ENCODE measurements at places on chromosomes 2 and 18.

DNA sequence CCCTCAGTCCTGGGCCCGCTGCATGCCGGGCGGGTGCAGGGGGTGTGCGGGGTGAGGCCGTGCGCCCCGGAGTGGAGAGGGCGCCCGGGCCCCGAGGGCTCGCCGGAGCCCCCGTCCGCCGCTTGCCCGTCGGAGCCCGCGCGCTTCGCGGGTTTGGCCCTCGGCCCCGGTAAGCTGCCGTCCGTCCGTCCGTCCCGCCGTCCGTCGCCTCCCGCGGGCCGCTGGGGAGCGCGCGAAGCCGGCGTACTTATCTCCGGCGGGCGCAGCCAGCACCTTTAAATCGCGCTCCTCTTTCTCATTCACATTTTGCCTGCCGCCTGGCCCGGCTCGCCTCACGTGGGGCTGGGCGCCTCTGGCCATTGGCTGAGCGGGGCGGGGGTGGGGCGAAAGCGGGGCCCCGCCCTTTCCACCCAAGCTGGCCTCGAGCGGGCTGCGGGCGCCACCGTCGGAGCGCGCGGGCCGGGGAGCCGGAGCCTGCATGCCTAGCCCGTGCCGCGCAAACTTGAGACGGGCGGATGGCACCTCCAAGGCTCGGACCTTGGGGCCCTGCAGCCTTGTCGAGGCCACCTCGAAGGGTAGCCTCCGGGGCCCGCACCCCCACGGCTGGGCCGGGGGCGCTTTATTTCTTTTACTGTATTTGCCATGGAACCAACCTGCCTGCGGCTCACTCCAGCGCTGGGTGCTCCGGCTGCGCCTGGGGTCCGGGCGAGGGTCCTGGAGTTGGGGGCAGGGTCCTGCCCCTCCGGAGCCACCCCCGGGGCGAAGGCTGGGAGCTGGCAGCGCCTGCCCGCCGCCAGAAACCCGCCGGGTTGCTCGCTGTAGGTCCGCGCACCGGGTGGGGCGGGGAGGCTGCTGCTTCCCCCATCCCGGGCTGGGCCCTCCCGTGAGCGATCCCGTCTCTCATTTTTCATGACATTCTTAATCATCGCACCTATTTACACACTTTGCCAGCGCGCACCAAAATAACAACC is at the start of gene GBX2:
GBX2 (minus strand) TSS at position 277 of the 971 bp plus-strand sequence. CDS start 415 bp downstream, outside the sequence.
- peak; percentile 86 for DNase-seq

DNA sequence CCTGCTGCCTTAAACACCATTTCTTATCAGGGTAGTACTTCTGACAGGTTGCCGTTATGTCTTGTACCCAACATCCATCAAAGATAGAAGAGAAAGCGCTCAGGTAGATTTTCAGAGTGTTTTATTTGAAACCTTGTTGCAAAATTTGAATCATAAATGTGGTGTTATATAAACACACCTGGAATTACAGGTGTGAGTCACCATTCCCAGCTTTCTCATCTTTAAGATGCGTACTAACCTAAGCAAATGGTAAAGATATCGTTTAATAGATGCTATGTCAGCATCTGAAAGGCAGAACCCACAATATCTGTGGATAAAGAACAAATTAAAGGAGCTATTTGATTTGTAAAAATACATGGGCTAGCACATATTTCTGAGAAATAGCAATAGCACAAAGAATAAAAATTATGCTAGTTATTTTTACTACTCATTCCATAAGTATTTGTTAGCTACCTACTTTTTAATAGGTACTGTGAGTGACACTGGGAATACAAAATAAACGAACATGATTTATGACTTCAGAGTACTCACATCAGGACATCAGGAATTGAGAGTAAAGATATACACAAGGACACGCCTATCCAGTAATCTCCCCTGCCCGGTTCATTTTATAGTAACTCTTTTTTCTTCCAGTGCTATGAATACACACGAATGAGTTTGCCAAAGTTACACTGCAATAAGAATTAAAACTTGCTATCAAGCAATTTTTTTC is 193.8 kb downstream of the RBM43 start:
- no peak for DNase-seq

DNA sequence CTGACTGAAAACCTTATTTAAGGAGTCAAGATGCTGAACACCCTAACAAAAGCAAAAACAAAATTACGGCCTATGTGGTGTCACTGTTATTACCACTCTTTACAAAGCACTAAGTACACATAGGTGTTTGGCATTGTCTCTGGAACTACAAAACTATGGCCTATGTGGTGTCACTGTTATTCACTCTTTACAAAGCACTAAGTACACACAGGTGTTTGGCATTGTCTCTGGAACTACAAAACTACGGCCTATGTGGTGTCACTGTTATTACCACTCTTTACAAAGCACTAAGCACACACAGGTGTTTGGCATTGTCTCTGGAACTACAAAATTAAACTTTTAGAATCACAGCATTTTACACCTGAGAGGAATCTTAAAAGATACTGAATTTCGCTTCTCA is 47.4 kb downstream of the SLC35F5 start:
- DNase-seq: no peak

DNA sequence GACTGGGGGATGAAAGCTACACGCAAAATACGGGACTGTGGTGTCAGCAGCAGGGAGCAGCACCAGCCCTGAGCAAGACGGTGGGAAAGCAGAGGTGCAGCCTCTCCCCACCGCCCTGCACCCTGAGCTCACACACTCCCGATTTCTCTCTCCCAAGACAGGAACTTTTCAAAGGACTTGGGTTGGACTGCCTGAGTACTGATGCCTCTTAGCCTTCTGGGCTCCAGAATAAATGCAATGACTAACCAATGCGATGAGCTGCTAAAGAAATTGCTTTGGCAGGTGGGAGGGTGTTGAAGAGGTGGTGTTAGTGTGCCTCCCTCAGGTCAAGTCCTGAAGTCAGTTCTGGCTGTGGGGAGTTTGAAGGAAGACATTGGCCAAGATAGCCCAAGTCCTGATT is 9.6 kb downstream of the TRIM54 start:
- DNase-seq: no peak

GRCh38 chr2:217092710-217093379 is 233.0 kb upstream of the TNP1 start:
- no peak for DNase-seq

DNA sequence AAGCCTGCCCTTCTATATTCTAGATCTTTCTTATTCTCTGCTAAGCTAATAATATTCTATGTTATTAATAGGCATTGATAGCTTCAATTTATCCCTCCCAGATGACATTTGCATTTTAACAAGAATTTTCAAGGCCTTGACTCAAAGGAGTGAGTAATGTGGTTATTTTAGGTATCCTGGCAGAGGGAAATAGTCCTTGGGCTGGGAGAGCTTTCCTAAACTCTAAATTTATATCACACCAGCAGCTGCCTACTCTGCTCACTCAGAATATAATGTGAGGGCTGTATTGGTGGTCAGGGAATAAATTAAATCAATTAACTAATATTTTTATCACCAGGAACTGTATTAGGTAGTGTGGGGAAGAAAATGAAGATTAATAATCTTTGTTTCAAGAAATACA is 74.8 kb upstream of the ADAM23 start:
- no peak for DNase-seq

GRCh38 chr18:37684183-37684582 is 118.6 kb upstream of the CELF4 start:
- DNase-seq: no peak

GRCh38 chr18:58668211-58668610 is 3.1 kb upstream of the MALT1 start:
- DNase-seq: no peak

DNA sequence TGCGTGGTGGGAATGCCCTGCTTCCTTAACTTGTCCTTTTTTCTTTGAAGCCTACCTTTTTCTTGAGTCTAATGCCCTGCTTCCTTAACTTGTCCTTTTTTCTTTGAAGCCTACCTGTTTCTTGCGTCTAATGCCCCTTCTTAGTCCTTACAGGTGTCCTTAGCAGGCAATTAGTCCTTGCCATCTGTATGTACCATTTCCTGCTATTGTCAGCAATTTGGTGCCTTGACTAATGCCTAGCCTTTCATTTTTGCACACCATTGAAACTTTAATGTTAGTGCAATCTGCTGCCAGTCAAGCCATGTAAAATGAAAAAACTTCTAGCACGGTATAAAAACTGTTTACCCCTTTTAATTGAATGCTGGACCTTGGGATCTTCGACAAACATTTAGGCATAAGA is 4.3 kb downstream of the KDM3A start:
- no peak for DNase-seq

DNA sequence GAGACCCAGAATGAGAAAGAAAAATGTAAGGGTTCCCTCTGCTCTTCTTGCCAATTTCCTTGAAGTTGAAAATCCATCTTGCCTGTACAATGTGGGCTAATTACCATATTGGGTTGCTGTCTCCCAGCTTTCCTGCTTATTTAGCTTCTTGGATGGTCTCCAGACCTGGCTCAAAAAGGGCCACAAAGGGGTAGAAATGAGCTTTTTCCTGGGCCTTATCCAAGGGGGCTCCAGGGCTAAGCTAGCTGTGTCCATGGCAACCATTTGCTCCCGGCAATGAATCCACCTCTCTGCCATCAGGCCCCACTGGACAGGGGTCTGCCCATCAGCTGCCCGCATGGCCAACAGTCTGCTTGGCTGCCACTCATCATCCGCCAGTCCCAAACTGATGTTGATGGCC is 85.0 kb downstream of the BOD1L2 start:
- no peak for DNase-seq

- DNase-seq: no peak
Measured at GRCh38 chr2:100726866-100727265, 93.1 kb upstream of the NPAS2 start.

DNA sequence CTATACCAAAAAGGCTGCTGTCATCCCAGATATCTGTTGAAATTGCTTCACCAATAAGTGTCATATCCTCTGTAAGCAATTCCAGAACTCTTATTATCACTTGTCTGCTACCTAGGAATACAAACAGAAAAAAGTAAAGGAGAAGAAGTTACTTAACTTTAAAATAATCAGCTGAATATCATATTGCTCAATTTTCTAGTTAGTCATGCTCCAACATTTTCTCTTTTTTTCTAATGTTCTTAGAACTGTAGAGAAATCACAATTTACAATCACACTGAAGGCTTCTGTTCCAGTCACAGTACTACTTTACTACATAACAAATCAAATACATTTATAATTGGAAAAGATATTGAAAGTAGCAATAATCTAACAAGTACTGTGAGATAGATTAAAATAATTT is 17.4 kb downstream of the RTTN start:
- peak; percentile 3 for DNase-seq

- DNase-seq: no peak
Measured at GRCh38 chr18:25341831-25342230, 10.1 kb downstream of the ZNF521 start.

- DNase-seq: no peak
Measured at GRCh38 chr2:46812361-46813019, 103.1 kb downstream of the MCFD2 start.

DNA sequence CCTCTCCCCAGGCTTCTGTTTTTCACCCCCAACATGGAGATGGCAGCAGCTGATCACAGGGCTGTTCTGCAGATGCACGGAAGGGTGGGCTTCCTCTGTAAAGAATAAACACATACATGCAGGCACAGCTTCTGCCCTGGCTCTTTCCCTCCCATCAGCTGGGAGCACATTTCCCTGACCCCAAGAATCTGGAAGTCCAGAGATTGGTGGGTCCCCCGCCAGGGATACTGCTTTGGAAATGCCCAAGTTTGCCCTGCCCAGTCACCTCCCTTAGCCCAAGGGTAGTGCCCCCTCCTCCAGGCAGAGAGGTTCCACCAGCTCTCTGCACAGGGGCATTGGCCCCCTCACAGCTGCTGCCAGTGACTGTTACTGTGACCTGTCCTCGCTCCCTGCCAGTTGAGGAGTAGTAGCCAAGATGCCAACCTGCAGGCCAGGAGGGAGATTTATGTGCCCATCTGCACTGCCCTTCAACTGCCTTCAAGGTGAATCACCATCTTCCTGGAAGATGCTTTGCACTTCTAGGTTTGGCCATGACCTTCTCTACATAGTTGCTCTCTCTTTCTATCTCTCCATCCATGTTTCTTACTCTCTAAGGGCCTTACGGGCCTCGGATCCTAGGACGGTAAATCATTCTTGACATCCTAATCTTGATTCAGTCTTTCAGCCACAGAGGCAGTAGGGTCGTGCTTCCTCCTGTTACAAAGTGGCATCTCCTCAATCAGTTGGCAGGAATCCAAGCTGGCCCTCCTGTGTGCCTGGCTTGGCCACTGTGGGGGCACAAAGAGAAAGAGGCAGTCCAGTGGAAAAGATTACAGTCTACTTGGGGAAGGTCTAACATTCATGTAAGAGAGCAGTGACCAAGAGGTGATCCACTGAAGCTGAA is 121.8 kb downstream of the CTIF start:
- no peak for DNase-seq

DNA sequence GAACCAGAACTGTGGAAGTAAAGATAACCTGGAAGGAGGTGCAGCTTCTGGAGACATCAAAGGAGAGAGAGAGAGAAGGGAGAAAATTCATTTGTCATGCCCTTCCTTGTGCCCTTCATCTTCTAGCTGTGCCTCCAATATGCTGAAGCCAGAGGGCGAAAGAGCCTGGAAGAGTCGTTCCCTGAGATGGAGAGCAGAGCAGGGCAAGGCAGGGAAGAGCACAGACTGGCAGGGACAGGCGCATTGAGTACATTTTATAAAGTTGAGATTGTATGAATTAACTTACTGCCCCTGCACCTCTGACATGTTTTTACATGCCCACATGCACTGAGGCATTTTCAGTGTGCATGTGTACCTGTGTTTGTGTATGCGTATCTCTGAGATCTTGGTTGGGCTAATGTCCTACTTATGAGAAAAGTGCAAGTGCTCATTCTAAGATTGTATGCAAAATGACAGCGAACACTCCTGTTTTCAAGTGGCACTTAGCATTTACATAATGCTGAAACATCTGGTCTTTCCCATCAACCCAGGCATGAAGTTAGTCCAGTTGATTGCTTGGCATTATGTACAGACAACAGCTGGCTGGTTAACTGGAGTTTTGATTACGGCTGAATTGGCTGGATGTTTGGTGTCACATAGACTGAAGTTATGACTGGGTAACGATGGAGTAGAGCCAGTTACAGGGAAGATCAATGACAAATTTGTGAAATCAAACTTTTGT is 23.7 kb upstream of the MMADHC start:
- no peak for DNase-seq

DNA sequence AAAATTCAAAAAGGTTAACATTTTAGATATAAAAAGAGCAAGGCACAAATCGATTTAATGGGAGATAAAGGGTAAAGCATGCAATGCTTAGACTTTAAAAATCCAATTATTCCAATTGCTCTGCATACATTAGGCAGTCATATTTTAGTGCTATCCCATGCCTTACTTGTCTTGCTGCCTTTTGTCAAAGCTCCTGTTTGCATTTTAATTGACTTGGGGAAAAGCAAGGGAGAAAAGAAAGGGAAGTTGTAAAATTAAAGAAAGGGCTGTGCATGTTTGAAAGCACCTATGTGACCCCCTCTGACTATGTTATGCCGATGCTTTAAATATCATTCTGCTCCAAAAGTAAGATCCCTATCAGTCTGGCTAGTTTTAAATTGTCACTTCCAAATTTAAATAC is 193.7 kb upstream of the VWC2L start:
- no peak for DNase-seq

GRCh38 chr2:204191574-204191973 is 255.0 kb downstream of the ICOS start:
- no peak for DNase-seq

- DNase-seq: no peak
Measured at GRCh38 chr2:48283586-48284269, 246.2 kb upstream of the STON1 start.

- no peak for DNase-seq
Measured at GRCh38 chr18:65016631-65017371, 734.0 kb upstream of the CDH7 start.

GRCh38 chr2:126891681-126892500 is 6.8 kb upstream of the TEX51 start:
- no peak for DNase-seq

- DNase-seq: peak; percentile 17
Measured at GRCh38 chr2:7497178-7497577, 580.0 kb downstream of the RNF144A start.

Data from NCI-H460 (cell line).